Fibroblast of gingiva (primary cell): ENCODE measurements at places on chromosomes 5 and 9.
A peak's percentile ranks its signal among the peaks of the same experiment; 100 is the strongest.

DNA sequence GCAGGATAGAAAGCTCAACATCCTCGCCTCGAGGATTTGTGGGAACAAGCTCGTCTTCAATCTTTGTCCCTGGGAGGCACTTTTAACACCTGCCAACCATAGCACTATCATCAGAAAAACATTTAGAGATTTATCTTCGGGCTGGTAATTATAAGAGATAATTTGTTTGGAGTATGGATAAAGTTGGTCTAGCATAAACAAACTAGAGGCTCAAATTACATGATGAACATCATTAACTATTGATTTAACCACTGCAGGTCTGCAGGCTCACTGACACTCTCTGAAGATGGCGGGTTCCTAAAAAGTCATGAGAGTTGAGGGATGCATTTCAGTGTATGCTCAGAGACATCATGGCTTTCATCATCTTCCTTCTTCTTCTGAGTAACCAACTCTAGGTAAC lies 25.8 kb upstream of the PCA3 start:
- no peak for DNase-seq

- no peak for DNase-seq
These were observed 276.0 kb upstream of the DMRT1 start for GRCh38 chr9:565528-565927.

GRCh38 chr5:173420108-173420507 lies 91.9 kb upstream of the STC2 start:
- no peak for DNase-seq

GRCh38 chr5:89293810-89294209 lies 410.8 kb upstream of the MEF2C start:
- DNase-seq, result peak; percentile 70

DNA sequence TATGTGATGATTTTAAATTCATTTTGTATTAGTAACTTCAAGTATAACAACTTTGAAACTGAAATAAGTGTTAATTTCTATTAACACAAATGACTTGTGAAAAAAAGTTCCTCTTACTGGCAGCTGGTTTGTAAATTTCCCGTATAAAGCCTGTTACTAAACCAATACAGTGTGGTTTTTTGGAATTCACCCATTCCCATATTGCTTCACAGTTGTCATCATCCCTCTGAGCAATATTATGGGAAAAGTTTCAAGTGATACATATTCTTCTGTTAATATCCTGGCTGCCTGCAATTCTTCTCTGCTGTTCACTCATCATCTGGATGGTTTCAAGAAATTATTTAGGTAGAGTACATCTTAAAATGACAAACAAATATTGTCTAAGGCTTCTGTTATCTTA lies 1185.1 kb upstream of the C9orf72 start:
- DNase-seq, result no peak

- DNase-seq, result no peak
These were observed 136.0 kb downstream of the SCAMP1 start for GRCh38 chr5:78496373-78496772.

- DNase-seq, result peak; percentile 1
These were observed 1078.3 kb downstream of the CDH12 start for GRCh38 chr5:21774801-21775200.

GRCh38 chr5:151895660-151896030 lies 29.0 kb downstream of the GLRA1 start:
- DNase-seq, result no peak

DNA sequence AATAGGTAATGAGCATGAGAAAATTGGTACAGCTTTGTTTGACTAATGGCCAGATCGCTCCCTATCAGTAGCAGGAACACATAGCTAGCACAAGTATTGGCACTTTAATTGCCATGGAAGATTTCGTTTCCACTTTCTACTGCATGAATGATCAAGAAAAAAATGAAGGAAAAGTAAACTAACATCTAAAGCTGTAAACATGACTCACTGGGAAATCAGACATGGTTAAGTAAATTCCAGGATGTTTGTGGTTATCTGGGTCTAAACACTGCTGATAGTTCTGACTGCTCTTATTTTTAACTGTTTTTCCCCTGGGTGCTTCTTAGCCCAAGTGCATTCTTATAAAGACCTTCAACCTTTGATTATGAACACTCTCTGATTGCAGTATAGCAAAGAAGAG lies 388.9 kb downstream of the NR2F1-AS1 start:
- DNase-seq, result peak; percentile 74

DNA sequence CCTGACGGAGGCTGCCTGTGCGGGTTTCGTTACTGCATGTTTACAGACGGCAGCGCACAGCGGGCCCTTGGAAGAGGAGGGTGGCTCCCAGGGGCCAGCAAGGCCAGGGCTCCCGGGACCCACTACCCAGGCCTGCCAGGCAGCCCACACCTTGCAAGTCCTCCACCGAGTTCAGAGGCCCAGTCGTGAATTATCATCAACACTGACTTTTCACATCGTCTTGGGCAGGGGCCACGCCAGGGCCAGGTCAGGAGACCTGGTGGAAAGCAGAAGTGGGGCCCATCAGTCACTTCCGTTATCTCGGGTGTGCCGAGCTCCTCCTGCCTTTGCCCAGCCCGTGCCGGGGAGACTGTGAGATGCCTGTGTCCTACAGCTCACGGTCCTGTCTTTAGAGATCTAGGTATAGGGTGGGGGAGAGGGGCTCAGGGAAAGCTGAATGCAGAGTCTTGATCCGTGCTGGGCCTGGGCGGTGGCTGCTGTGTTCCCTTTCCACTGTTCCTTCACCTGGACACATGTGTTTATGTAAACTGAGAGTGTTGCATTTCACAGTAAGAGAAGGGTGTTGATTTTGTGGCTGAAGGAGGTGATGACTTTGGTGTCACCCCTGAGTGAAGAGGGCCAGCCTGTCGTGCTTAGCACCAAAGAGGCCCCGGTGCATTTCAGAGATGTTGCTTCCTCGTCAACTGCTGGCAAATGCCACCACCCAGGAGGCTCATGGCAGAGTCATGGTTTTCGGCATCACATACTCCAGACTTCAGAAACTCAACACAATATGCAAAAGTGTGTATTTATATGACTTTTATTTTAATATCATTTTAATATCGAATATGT lies 175.2 kb downstream of the GAPVD1 start:
- DNase-seq, result no peak

DNA sequence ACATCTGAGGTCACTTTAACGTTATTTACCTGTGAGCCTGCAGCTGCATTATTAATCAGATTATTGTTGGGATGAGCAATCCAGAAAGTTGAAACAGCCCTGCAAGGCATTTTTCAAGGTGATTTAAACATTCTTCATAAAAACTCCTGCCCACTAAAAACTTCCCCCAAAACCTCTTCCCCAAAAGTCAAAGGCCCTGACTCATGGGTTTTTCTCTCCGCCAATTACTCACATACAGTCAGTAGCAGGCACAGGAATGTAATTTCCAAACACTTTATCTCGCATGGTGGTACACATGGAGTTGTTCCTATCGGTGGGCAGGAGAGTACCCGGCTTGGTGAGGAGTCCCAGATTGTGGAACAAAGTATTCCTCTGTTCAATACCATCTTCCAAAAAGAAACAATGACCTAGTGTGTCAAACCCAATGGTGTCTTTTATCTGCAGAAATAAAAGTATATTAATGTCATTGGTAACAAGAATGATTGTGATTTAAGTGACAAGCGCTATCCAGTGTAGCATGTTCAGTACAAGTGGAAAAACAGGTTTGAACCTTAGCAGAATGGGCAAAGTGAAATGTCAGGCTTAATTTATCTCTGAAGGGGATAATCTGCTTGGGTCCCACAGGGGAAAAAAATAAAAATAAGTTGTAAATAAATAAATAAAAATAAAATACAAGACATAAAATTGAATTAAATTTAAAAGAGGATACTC lies 38.3 kb downstream of the CEMIP2 start:
- DNase-seq, result no peak

GRCh38 chr5:120568711-120569110 lies 104.6 kb downstream of the PRR16 start:
- no peak for DNase-seq

DNA sequence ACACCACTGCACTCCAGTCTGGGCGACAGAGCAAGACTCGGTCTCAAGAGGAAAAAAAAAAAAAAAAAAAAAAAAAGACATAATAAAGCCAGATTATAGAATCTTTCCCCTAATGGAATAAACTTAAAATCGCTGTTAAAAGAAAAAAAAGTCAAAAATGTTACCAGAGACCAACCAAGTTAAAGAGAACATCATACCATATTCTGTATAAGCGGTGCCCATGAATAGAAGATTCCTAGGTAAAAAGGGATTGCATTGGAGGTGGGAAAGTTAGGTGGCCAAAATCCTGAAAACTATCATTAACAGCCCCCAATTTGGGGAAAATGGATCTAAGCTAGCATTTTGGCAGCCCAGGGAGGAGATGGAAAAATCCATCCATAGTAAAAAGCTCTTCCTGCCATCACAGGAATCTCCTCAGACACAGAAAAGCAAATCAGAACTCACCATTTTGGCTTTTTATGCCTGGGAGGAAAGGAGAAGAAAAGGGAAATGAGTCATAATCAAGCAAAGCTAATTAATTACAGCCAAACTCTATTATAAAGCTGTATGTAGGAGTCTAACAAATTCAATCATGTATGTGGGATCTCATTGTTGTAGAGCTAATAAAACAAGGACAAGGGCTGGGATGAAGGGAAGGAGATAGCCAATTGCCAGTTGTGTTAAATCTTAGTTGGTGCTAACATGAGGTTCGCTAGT lies 363.8 kb downstream of the ARL15 start:
- no peak for DNase-seq

DNA sequence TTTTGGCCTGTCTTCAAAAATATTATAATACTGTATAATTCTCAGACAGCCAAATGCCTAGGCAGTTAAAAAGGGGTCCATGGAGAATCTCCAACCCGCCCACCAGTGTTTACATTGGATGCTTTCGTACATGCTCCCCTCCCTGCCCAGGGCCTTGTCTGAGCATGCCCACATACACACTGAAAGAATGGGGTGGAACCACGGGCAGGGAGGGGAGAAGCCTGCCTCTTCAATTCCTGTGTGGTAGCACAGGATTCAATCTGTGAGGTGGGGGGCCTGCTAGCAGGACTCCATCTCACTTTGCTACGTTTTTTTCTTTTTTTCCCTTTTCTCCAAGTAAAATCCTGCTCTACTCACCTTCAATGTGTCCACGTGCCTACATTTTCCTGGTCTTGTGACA lies 314.7 kb upstream of the GRAMD2B start:
- no peak for DNase-seq

GRCh38 chr5:178271726-178272479 lies 39.3 kb upstream of the PHYKPL start:
- DNase-seq, result no peak

GRCh38 chr9:136409557-136410455 lies 608 bp downstream of the ENTR1 start:
- DNase-seq, result peak; percentile 35

DNA sequence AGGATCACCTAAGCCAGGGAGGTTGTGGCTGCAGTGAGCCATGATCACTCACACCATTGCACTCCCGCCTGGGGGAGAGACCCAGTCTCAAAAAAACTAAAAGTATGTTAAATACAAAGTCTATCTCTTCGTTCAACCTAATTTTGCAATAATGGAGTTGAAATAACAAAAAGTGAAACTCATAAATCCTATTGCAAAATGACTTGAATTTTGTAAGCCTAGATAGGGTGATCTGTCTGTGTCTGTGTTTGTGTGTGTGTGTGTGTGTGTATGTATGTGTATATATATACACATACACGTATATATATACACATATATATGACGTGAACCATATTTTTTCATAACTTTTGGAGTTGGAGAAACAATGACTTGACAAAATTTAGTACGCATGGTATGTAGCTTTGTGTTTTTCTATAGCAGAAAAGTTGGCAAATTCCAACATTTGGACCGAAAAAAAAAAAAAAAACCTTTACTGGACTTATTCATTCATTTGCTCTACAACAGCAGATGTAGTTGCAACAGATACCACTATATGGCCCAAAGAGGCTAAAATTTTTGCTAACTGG lies 76.9 kb upstream of the CDH6 start:
- DNase-seq, result peak; percentile 55

DNA sequence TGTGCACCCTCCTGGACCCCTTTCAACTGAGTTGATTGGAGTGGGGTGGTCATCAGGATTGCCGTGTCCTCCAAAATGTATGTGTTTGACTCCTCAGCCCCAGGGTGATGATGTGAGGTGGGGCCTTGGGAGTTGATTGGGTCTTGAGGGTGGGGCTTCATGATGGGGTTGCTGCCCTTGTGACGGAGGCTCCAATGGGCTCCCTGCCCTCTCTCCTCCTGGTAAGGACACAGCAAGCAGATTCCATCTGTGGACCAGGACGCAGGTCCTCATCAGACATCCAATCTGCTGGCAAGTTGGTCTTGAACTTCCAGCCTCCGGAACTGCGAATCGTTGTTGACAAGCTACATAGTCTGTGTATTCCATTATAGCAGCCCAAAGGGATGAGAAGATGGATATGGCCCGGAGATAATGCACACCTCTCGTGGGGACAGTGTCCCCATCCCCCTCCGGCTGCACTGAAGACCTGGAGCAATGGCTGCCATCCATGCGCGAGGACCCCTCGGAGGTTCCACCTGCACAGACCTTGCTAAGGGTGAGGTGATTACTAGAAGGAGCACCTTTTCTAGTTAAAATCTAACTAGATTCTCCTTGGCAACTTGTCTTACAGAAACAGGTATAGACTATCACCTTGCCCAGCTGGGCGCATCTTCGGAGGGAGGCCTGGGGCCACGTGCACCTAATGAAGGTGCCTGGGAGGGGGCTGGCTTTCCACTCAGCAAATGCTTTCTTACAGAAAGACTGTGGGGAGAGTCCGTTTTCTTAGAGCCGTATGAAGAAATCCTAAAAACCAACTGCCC lies 75.7 kb upstream of the IRX4 start:
- DNase-seq, result no peak

- DNase-seq, result no peak
These were observed 202.9 kb downstream of the GADD45G start for GRCh38 chr9:89807682-89808075.

GRCh38 chr9:125620216-125620615 lies 86.8 kb downstream of the MAPKAP1 start:
- DNase-seq, result peak; percentile 72

- DNase-seq, result peak; percentile 29
These were observed 52.4 kb upstream of the PWWP2A start for GRCh38 chr5:160171666-160172065.

DNA sequence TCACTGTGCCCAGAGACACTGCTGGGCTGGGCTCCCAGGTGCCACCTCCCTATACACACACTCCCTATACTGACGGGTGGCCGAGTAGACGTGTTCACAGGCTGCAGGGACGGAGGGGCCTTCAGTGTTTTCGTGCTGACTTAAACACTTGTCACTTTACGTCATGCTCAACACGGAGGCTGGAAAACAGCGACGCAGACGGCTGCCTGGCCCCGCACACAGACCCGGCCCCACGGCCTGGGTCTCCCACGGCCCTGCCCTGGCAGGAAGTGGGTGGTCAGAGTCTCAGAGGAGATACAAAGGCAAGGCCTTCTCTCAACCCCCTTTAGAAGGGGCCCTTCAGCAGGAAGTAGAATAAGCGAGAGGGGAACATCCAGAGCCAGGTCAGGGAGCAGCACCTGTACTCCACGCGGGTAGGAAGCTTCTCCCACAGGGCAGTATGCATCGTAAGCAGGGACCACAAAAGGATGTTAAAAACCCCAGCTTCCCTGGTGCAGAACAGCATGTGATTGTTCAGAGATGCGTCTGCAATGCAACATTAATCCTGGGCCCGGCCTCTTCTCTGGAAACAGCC lies 11.9 kb upstream of the TBC1D9B start:
- DNase-seq, result no peak
